ENCODE measurements at places on chromosomes 7 and 10. TPM values are rescaled to one million over a fixed set of nuclear protein-coding genes. Genes with fewer than 3 reads are reported as not detected.

The SLC26A4 gene
- 2.5 TPM for total RNA-seq

The CPA2 gene
- not detected for total RNA-seq

The PON2 gene
- 191 TPM for total RNA-seq

The SUN3 gene
- 0.54 TPM for total RNA-seq

The TYW1B gene
- 2.9 TPM for total RNA-seq
